ENCODE measurements at places on chromosomes 13 and 19.

GRCh38 chr13:113950451-113951245 lies 23.2 kb downstream of the C13orf46 start:
- no peak for DNase-seq

- no peak for DNase-seq
These were observed 654.9 kb downstream of the FGF9 start for GRCh38 chr13:22325761-22326160.

- DNase-seq: peak; percentile 61
These were observed 46.9 kb downstream of the FGF9 start for GRCh38 chr13:21717817-21718216.

DNA sequence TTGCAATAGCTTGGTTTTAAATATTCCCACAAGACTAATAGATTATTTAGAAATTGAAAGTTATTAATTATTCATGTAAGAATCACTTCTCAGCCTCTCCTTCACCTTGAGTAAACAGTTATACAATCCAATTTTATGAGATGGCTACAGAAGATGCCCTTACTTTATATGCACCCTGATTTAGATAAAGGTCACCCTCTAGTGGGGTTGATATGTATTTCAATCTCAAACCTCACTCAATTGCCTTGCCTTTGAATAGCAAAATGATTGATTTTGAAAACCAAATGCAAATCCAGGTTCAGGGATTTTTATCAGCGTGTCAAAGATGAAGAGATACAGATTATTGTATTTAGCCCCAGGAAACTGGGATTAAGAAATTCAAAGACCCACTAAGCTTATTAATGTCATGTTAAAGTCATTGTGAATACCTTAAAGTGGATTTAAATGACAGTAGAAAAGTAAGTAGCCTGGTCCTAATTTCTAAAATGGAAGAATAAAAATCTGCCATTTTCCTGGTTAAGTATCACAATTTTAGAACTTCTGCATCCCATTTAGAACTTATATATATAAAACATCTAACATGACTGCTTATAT lies 305.1 kb downstream of the ITGBL1 start:
- peak; percentile 74 for DNase-seq

- DNase-seq: no peak
These were observed 50.3 kb upstream of the MCF2L start for GRCh38 chr13:112918746-112919145.

GRCh38 chr19:4976401-4977298 lies 7.7 kb downstream of the KDM4B start:
- DNase-seq: peak; percentile 76

- no peak for DNase-seq
These were observed 5.5 kb upstream of the ZFP36 start for GRCh38 chr19:39401070-39401548.

GRCh38 chr19:33472691-33473652 lies 48.6 kb downstream of the PEPD start:
- DNase-seq: peak; percentile 83

- DNase-seq: no peak
These were observed 65.1 kb upstream of the UBAC2 start for GRCh38 chr13:99135591-99135990.

DNA sequence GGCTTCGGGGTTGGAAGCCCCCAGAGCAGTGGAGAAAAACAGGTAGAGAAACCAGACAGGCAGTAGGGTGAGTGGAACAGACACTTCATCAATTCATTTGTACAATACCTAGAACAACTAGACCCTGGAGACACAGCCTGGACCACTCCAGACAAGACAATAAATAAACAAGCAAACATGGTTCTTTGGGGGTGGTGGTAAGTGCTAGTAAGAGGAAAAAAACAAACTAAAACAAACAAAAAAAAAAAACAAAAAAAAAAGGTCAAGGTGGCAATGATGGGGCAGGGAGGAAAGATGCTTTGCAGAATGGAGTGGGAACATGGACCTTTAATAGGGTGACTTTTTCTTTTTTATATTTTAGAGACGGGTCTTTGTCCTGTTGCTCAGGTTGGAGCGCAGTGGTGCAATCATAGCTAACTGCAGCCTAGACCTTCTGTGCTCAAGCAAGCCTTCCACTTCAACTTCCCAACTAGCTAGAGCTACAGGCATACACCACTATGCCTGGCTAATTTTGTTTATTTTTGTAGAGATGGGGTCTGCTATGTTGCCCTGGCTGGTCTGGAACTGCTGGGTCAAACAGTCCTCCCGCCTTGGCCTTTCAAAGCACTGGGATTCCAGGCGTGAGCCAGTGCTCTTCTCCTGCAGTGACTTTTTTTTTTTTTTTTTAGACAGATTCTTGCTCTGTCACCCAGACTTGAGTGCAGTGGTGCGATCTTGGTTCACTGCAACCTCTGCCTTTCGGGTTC lies 3.1 kb downstream of the JUNB start:
- no peak for DNase-seq
